ENCODE measurements at places on chromosomes 11 and 22. TPM values are rescaled to one million over a fixed set of nuclear protein-coding genes. Genes with fewer than 3 reads are reported as not detected.

CKAP5 gene
- 91.3 TPM for total RNA-seq

VSIG2 gene
- total RNA-seq: not detected

GDPD4 gene
- not detected for total RNA-seq

WBP2NL gene
- not detected for total RNA-seq

TRIM49B gene
- not detected for total RNA-seq

HTR3B gene
- total RNA-seq: not detected

OR2AG2 gene
- total RNA-seq: 0.01 TPM

OR51B4 gene
- not detected for total RNA-seq

RASSF7 gene
- total RNA-seq: 34.7 TPM

SLCO2B1 gene
- 6.7 TPM for total RNA-seq

CELSR1 gene
- total RNA-seq: 23.2 TPM

NXPE1 gene
- total RNA-seq: not detected

GNG3 gene
- total RNA-seq: not detected

ARHGAP20 gene
- total RNA-seq: not detected

NCF4 gene
- total RNA-seq: not detected

SAA4 gene
- not detected for total RNA-seq

MS4A6A gene
- total RNA-seq: not detected

TIGD3 gene
- total RNA-seq: 1.0 TPM

FGF3 gene
- not detected for total RNA-seq

CDON gene
- total RNA-seq: 2.0 TPM

NRXN2 gene
- total RNA-seq: 0.12 TPM

MS4A6E gene
- total RNA-seq: not detected

DCHS1 gene
- 0.12 TPM for total RNA-seq

LYVE1 gene
- not detected for total RNA-seq

NELL1 gene
- not detected for total RNA-seq

ARHGAP32 gene
- 3.6 TPM for total RNA-seq

CCDC188 gene
- total RNA-seq: not detected

TMPRSS4 gene
- not detected for total RNA-seq

MICALL1 gene
- total RNA-seq: 16.8 TPM

SCGB1C1 gene
- not detected for total RNA-seq

WEE1 gene
- 19.1 TPM for total RNA-seq

PIWIL4 gene
- 0.19 TPM for total RNA-seq

OSBP gene
- 29.6 TPM for total RNA-seq

TNNT3 gene
- not detected for total RNA-seq

FJX1 gene
- 40.3 TPM for total RNA-seq

CD6 gene
- 0.12 TPM for total RNA-seq

TMX2 gene
- total RNA-seq: 171 TPM

SHANK2 gene
- total RNA-seq: 10.5 TPM

MN1 gene
- 3.0 TPM for total RNA-seq

FBLN1 gene
- total RNA-seq: 41.5 TPM

FOLR1 gene
- not detected for total RNA-seq

OR51B5 gene
- not detected for total RNA-seq

ISX gene
- not detected for total RNA-seq

TMA7B gene
- not detected for total RNA-seq

ARFIP2 gene
- 57.4 TPM for total RNA-seq

Data from A549 treated with CpdA at 1 μM for 4 hours (cell line).